EL (cell line): ENCODE measurements at places on chromosomes 12 and 14.

- peak; percentile 72 for DNase-seq
Observed at GRCh38 chr12:127957001-127957660, 309.8 kb upstream of the TMEM132C start.

DNA sequence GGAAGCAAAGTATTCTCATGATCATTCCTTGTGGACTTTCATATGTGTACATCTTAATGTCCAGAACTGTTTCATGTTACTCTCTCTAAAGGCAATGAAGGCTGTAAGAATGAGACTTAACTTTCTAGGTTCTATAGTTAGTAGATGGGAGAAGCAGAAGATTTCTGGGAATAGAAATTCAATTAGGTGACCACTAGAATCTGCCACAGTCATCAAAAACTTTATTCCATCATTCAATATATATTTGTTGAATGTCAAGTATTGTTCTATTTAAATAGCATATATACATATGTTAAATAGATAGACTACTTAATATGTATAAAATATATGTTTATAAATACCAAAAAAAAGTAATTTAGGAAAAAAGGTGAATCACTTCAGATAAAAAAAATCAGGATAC lies 972.9 kb downstream of the SLC6A15 start:
- DNase-seq: no peak

GRCh38 chr12:110444455-110444854 lies 5.7 kb downstream of the ARPC3 start:
- DNase-seq: no peak

GRCh38 chr14:65229748-65230728 lies 127.7 kb upstream of the MAX start:
- DNase-seq: peak; percentile 54

DNA sequence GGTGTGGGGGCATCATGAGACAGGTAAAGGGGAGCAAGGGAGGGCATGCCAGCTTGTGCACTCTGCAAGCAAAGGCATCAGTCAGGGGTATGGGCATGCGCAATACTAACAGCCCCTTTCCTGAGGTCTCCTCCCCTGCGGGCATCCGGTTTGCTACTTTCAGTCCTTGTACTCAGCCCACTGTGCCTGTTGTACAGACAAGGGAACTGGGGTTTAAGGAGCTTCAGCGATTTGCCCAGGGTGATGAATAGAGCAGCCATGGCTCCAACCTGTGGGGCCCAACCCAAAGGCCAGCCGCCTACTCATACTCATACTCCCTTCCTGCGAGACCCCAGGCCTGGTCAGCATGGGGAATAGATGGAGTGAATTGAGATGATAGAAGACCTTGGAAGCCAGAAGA lies 66.7 kb downstream of the GALNT16 start:
- no peak for DNase-seq

- DNase-seq: peak; percentile 67
Observed at GRCh38 chr12:93699271-93700145, 22.3 kb downstream of the CRADD start.

DNA sequence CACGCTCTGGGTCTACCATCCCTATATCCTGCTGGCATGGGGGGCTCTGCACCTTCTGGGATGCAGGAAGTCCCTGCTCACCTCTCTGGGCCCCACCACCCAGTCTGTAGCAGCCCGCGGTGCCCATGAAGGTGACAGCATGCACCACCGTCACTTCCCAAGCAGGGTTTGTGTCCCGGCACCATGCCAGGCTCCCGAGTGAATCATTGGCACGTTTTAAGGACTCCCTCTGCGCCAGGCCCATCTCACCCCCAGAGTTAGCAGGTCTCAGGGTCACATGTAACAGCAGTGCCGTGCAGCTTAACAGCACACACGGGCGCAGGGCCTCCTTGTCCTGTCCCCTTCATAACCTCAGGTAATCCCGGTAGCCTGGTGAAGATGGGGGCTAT lies 19.9 kb downstream of the SETD1B start:
- DNase-seq: no peak

DNA sequence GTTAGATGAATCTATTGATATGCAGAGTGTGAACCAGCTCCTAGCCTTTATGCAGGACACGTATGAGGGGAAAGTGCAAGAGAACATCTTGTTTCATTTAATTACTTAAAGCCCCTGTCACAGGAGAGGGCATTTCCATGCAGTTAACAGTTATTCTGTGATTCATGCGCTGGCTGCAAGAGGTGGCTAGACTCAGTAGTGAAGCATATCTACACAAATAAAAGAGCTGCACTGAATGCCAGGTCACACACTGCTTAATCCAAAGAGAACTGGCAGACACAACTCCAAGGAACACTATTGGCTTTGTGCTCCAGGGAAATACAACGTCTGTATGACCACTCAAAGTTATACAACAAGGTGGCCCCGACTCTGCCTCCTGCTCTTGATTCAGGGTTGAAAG lies 394.1 kb downstream of the C12orf75 start:
- no peak for DNase-seq

GRCh38 chr12:5562581-5562980 lies 130.7 kb downstream of the NTF3 start:
- DNase-seq: no peak

GRCh38 chr12:107778383-107779025 lies 4.0 kb downstream of the ASCL4 start:
- DNase-seq: no peak

GRCh38 chr14:35897616-35898111 lies 71.5 kb downstream of the BRMS1L start:
- DNase-seq: no peak

GRCh38 chr14:99561864-99562263 lies 42.1 kb downstream of the CCDC85C start:
- DNase-seq: no peak

DNA sequence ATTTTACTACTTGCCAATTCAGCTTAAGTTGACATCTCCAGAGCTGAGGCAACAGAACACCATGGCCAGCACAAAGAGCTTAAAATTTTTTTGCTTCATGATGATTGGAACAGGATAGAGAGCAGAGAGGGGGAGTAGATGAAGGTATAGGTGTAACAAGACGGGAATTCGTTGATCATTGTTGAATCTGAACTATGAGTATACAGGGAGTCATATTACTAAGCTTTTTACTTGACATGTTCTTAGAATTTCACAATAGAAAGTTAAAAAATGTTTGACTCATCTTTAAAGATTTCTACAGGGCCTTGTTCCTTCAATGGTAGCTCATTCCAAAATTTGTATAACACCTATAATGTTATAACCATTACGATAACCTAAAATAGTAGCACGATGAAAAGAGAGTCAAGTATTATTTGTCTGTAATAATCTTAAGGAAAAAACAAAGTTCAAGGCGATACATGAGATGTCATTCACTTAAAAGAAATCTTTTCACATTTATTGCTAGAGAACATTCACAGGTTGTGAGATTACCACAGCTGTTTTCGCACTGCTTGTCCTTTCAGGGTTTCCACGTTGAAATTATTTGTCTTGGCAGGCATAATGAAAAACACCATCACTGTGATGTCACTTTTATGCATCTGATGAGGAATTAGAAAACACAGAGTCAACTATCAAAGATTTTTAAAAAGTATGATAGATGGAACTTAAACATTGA lies 33.9 kb downstream of the SPX start:
- DNase-seq: peak; percentile 26

DNA sequence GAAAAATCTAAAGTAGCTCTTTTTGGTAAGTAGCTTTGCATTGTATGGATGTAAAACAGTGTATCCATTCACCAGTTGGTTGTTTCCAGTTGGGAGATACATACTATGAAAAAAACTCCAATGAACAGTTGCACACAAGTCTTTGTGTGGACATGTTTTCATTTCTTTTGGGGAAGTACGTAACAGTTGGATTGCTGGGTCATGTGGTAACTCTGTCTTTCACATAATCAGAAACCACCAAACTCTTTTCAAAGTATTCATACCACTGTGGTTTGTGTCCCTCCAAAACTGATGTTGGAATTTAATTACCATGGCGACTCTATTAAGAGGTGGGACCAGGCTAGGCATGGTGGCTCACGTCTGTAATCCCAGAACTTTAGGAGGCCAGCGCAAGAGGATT lies 58.9 kb upstream of the RESF1 start:
- no peak for DNase-seq

DNA sequence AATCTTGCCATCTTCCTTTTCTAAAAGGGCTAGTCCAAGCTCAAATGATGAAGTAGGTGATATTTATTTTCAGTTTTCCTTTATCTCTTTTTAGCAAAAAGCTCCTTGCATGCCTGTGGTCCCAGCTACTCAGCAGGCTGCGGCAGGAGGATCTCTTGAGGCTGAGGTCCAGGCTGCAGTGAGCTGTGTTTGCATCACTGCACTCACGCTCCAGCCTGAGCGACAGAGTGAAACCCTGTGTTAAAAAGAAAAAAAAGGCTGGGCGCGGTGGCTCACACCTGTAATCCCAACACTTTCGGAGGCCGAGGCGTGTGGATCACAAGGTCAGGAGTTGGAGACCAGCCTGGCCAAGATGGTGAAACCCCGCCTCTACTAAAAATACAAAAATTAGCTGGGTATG lies 5.0 kb downstream of the TMEM116 start:
- DNase-seq: no peak

DNA sequence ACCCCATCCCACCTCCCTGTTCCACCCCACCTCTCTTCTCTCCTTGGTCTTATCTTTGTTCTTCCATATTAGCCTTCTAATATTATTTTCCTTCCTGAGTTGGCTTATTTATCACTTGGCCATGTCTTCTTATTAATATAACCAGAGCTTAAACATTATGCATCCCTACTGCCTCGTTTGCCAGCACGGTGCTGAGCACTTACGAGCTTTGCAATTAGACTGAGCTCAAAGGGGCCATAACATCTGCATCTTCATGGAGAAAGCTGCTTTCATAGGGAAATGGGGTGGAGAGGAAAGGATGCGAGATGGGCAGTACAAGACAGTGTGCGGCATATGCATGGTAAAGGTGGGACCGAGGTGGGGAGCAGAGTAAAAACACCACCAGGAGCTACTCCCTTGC lies 342.8 kb downstream of the FUT8 start:
- DNase-seq: no peak
